Esophagus squamous epithelium (tissue), 5 donors: ENCODE measurements at places on chromosomes 1 and 21.

DNA sequence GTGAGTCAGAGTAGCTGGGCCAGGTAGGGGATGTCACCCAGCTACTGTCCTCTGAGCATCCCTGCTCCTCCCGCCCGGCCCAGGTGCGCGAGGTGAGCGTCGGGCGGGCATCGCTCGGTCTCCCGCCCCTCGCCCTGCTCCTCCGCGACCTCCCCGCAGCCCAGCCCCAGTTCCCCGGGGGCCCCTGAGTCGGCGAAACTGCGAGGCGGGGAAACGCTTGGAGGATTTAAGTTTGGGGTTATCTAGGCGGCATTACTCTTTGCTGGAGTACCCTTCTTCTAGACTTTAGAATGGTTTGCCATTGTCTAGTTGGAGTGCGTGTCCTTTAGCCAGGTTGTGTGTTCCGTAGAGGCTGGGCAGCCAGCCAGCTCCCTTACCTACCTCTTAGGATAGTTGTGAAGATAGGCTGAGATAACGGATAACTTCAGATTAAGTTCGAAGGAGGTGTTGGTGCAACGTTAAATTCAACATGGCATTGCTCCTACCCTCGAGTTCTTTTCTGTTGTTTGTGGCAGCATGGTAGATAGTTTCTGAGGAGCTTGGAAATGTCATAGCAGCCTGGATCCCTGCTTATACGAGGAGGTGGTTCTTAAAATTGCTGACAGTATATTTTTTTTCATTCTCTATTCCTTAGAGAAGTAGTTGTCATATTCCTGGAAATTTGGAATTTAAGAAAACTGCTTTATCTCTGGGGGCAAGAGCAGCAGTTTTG, 697 bp downstream of the AGO3 start:
- DNase-seq: no peak

DNA sequence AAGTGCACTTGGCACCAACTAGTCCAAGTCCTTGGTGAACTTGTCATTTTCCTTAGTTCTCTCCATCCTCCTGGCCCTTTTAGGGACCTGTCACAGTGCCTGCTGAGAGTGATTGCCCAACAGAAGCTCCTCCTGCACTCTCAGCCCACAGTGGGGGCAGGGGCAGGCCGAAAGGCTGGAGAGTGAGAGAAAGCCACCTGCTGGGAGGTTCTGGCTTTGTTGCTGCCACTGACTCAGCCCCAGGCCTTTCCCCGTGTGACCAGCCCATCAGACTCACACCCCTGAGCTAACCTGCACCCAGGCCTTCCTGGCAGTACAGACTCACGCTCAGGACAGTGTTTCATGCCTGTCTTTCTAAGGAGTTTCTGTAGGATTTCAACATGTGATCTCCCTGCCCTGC, 17.1 kb upstream of the PROK1 start:
- DNase-seq: no peak

DNA sequence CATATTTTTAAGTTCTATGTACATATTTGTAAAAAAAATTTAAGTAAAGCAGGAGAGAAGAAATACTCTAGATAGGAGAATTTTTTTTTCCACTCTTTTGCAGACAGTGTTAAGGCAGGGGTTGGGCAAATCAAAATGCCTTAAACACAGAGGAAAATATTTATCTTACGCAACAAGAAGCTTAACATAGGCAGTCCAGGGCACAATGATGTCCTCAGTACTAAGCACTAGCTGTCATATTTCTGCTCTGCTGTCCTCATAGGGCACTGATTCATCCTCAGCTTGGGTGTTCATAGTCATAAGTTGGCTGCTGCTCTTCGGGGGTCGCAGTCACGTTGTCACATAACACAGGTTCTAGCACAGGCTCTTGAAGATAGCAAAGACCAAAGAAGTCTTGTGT, 247.4 kb downstream of the PTBP2 start:
- no peak for DNase-seq

DNA sequence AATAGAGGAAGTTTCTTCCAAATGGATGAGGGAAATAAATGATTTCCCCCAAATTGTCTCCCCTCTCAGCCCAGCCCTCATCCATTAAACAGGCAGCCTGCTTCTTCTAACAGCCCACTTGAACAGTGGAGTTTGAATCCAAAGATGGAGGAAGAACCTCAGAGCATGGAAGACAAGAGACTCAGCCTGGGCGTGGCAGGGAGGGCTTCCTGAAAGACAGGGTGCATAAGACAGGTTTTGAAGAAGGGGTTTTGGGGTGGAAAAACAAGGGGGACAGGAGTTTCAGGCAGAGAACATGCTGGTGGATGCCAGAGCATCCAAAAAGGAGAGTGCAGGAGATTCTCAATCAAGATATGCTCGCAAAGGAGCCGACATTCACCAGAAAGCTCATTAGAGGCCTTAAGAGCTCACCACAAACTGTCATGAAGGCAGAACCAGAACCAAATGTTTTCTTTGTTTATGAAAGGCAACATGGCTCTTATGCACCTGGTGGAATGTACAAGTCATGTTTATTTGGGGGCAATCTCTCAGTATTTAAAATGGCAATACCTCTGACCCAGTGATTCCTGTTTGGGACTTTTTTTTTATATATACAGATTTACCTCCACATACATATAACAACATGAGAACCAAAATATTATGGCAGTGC, 26.5 kb upstream of the TSPEAR start:
- DNase-seq: no peak

DNA sequence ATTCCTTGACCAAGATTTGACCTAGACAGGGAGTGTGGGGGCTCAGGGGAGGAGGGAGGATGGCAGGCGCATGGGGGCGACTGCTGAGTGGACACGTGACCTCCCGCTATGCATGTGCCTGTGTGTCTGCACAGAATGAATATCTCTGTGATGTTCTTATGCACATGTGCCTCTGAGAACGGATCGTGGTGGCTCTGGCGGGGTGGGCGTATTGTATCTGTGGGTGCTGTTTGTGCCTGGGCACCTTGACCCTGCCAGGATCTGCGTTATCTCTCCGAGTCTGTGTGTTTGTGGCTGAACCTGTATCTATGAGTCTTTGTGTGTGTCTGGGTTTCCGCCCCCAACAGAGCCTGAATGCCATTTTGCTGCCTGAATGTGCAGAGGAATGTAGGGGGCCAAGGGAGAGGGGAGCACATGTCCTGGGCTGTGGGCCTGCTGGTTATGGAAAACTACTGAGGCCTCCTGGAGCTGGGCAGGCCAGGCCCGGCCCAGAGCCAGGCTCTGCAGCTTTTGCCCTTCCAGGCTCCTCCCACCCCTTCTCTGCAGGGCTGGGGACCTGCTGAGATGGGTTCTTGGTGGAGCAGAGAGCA, 102.5 kb downstream of the EBNA1BP2 start:
- DNase-seq: no peak

DNA sequence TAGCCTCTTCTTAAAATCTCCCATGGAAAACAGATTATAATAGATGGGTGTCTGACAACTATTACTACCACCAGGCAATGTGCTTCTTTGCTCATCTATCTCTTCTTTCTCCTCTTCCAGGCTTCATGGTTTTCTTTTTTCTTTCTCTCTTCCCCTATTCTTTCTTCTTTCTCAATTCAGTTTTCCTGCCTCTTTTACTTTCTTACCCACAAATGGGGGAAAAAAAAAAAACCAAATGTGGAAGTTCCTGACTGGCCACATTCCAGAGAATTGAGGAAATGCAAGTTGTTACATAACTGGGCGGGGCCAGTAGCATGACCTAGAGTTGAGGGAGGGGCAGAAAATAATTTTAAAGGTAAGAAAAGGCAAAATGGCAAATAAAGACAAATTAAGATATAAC, 10.9 kb upstream of the SMG7 start:
- DNase-seq: no peak

DNA sequence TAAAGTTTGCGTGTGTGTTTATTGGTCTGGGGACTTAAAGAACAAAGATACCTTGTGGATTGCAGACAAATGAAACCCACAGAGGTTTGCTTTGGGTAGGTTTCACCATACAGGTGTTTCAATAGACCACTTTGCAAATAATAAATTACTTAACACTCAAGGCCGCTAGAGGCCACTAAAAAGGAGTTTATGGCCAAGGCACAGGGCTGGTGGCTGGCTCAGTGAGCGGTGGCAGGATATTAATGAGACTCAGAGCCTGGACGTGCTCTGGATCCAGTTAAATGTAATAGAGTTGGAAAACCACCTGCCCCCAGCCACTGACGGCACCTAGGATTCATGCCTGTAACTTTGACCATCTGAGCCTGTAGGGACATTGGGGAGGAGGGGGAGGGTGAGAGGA, 44.5 kb downstream of the LRRC38 start:
- DNase-seq: no peak

DNA sequence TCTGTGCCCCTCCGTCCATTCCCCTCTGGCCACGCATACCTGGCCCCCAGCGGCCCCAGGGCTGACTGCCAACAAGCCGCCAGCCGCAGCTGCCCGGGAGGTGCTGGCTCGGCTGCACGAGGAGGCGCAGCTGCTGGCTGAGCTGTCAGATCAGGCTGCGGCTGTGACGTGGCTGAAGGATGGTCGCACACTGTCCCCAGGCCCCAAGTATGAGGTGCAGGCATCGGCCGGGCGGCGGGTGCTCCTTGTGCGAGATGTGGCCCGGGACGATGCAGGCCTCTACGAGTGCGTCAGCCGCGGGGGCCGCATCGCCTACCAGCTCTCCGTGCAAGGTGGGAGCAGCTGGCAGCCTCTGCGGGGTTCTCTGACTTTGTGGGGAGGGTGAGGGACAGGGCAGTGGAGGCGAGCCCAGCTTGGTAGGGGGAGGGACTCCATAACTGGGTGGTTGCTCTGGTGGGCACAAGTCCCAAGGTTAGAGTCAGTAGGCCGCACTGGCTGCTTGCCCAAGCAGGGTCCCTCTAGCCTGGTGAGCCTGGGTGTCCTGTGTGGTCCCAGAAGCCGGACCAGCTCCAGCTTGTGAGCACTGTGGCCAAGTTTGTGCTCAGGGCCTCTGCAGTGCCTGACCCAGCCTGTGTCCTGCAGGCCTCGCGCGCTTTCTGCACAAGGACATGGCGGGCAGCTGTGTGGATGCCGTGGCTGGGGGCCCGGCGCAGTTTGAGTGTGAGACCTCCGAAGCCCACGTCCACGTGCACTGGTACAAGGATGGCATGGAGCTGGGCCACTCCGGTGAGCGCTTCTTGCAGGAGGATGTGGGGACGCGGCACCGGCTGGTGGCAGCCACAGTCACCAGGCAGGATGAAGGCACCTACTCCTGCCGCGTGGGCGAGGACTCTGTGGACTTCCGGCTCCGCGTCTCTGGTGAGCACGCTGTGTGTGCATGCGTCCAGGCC, 8.8 kb downstream of the OBSCN start:
- no peak for DNase-seq

- DNase-seq: no peak
Observed at GRCh38 chr1:196407358-196408051, 200.7 kb downstream of the KCNT2 start.

DNA sequence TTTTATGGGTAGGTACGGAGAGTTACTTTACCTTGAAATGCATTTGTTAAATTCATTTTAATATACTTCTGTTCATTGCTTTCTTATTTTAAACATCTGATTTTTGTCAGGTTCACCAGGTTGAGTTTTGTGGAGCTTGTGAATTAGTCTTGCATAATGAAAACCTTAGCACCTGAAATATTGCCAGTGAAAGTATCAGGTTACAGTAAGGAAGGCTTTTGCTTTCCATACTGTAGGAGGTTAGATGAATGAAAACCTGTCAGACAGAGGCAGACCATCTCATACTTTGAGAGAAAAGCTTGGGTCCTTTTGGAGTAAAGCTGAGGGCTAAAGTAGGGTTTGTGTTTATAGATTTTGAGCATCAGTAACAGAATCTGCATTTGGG, 34.7 kb downstream of the THRAP3 start:
- no peak for DNase-seq

- DNase-seq: no peak
Observed at GRCh38 chr1:101284622-101285218, 47.9 kb downstream of the S1PR1 start.

DNA sequence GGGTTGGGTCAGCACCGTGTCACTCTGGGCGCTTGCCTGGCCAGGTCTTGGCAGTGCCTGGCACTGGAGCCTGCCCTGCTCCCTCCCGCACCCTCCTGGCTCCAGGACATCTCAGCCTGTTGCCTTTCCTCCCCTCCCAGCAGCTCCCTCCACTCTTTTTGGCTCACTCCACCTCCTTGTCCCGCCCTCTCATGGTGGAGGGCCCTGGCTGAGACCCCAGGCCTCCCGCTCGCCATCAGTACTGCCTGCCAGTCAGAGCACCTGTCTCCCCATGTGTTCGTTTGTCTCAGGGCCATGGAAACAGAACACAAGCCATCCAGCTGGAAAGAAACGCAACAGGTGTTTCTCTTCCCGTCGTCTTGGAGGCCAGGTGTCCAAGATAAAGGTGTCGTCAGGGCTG, 61.0 kb downstream of the B3GALT5 start:
- no peak for DNase-seq

GRCh38 chr21:27157097-27157496, 190.2 kb upstream of the ADAMTS5 start:
- DNase-seq: no peak

GRCh38 chr21:30984889-30985288, 53.4 kb downstream of the KRTAP19-8 start:
- DNase-seq: no peak

DNA sequence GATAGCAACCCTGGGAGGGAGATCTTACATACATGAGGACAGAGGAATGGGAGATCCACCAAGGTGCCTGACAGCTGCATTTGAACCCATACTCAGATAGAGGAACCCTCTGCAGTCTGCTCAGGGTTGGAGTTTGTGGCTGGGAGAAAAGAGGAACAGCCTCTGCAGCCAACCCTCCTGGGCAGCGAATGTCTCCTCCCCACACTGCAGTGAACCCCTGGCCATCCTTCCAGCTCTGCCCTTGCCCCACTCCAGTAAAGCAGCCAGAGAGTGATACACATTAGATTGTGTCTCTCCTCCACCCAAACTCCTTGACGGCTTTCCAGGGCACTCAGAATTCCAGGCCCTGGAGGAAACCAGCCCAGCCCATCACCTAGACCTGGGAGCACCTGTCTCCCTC, 137.7 kb downstream of the RUNX1 start:
- DNase-seq: no peak

- no peak for DNase-seq
Observed at GRCh38 chr1:61253059-61253735, 170.8 kb downstream of the NFIA start.

- no peak for DNase-seq
Observed at GRCh38 chr1:31122741-31123140, 57.2 kb upstream of the PUM1 start.

GRCh38 chr1:231628207-231628876, 1.8 kb downstream of the DISC1 start:
- DNase-seq: no peak
